Stimulated activated CD4-positive, alpha-beta T cell treated with anti-CD3 and anti-CD28 coated beads, Interleukin-12 subunit alpha, Interleukin-12 subunit beta, amount 100 ng/mL, for 4 hours (primary cell): ENCODE measurements at places on chromosomes 2 and 18.

GRCh38 chr2:178450524-178450773 lies 526 bp downstream of the PRKRA start:
- no peak for DNase-seq

DNA sequence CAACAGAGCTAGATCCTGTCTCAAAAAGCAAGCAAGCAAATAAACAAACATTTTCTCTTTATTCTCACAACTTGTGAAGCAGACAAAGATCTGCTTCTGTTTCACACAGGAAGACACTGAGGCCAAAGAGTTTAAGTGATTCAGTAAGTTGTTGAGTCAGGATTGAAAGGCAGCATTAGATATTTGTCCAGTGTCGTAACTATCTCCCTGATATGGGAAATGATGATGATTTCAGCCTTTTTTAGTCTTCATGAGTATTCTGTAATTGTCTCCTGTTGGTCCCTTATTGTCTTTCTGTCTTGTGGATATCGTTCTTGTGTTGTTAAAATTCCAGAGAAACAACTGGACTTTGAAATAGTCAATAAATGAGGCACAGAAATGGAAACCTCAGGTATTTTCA lies 59.6 kb downstream of the GATA6 start:
- no peak for DNase-seq

- no peak for DNase-seq
Observed at GRCh38 chr2:239455436-239456203, 54.8 kb upstream of the HDAC4 start.

DNA sequence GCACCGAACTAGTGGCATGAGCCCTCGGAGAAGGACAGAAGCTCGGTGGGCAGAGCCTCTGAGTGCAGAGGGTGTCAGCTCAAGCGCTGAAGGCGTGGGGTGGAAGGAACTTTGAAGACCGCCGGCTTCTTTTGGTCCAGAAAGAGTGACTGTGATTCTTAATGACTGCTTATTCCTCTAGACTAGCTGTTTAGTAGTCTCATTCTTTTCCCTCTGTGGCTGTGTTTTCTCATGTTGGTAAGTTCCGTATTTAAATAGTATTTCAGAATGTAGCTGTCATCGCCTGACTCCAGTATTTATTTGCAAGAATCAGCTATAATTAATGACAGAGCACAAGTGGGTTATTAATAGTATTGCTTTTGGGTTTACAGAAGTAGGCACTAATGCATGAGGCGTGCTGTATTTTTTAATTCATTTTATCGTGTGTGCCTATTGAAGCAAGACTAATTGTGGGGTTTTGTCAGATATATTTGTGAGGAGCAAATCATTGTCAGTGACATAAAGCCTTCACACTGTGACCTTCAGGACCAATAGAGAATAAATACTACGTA lies 80.8 kb upstream of the NFATC1 start:
- no peak for DNase-seq

DNA sequence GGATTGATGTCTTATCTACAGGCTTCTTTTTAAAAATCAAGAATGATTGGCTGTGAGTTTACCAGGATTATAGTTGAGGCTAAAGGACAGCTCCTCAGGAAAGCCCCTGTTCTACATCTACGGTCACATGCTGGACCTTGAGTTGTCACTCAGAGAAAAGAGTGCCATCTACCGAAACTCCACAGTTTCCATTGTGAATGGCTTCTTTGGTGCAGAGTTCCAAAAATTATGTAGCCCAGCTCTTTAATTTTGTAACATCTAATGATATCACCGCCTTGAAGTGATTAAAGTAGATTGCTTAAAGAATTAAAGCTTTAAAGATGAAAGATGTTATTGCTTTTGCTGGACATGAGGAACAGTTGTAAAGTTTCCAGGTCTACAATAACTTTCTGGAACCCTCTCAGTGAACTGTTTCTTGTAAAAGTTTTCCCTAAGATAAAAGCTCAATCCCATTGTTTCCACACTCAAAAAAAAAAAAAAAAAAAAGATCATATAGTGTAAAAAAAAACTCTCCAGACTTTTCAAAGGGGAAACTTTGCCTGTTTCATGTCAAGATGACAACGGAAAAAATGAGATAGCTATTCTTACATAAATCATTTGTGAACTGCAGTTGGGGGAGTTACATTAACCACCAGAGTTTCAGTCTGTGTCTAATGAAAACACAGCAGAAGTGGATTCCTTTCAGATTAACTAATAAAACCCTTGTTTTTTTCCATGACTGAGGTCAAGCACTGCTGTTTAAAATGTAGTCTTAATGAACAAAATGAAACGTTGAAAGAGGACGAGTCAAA lies 4.3 kb downstream of the COL3A1 start:
- no peak for DNase-seq

GRCh38 chr2:211159972-211160371 lies 603.6 kb downstream of the CPS1 start:
- no peak for DNase-seq

GRCh38 chr2:137535897-137536296 lies 428.4 kb upstream of the HNMT start:
- no peak for DNase-seq

- DNase-seq, result no peak
Observed at GRCh38 chr2:239621611-239622010, 220.8 kb upstream of the HDAC4 start.

GRCh38 chr2:103961862-103962261 lies 892.1 kb upstream of the POU3F3 start:
- no peak for DNase-seq

GRCh38 chr2:18200771-18201170 lies 322.3 kb downstream of the KCNS3 start:
- no peak for DNase-seq
